KBM-7 (cell line): ENCODE measurements at places on chromosomes 6 and 20.

DNA sequence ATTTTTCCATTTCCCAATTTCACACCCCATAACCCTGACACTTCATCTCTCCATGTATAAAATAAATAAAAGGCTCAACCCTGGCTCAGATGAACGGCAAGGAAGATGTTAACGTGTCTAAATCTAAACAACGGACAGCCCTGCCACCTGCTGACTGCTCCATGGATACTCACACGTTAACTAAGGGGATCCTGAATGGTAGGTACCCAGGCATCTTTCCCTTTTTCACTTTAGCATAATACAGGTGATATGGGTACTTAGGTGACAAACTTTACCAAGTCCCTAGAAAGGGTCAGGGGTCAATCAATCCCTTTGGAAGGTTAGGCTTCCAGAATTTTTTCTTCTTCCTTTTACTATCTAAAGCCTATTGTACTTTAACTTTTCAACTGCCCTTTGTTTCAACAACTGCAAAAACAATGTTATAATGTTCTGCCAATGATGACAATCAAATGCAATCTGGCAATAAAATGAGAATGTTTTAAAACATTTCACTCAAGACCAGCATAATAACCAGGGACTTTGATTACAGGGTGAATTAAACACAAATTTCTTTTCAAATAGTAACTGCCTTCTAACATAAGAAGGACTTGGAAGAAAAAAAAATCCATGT is 52.4 kb upstream of the IPCEF1 start:
- DNase-seq = no peak

DNA sequence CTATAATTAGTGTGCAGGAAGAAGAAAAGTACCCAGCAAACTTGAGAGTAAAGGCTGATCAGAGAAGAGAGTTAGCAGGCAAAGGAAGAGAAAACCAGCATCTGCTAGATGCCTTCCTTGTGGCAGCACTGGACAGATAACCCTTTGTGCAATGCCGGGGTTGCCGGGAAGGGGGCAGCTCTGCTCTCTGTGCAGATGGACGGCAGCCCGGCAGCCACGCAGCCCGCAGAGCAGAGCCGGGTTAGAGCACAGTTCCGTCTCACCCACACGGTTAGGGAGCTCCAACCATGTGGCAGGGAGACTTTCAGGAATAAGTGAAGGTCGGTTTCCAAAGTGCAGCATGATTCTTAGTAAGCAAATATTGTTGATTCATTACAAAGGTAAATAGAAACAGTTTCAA is 80.0 kb upstream of the RPS6KA2 start:
- DNase-seq = peak; percentile 51

- no peak for DNase-seq
Observed at GRCh38 chr6:106324726-106325335, 729 bp downstream of the ATG5 start.

DNA sequence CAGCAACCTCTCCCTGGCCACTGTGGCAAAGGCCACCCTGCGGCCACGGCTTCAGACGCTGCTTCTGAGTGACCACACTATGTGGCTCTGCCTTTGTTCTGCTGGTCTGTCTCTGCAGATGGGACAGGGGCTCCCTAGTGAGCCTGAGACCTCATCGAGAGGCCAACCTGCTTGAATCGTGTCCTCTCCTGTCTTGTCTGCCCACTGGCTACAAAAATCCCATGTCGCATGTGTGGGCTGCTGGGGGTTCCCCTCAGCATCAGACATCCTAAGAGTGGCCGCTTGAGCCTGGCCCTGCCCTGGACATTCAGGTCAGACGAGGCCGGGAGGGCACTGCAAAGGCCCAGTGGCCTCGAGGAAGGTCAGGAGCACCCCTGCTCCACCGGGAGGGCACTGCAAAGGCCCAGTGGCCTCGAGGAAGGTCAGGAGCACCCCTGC is 222.9 kb downstream of the DLL1 start:
- DNase-seq = no peak

GRCh38 chr6:53717566-53717965 is 52.0 kb upstream of the KLHL31 start:
- no peak for DNase-seq

DNA sequence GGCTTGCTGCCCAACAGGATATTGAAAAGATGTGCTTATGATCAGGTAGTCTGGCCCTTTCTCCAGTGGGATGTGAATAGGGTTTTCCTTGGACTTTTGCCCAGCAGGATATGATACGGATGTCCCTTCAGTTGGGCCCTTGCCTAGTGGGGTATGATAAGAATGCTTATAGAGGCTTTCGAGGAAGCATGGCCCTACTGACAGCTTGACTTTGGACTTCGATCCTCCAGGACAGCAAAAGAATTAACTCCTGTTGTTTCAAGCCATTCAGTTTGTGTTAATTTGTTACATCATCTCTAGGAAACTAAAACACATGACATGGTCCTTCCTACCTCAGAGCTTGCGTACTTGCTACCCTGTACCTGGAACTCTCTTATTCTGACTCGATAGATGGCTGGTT is 9.7 kb upstream of the ZNF334 start:
- DNase-seq = no peak

- DNase-seq = no peak
Observed at GRCh38 chr6:45209762-45210161, 118.4 kb upstream of the RUNX2 start.

DNA sequence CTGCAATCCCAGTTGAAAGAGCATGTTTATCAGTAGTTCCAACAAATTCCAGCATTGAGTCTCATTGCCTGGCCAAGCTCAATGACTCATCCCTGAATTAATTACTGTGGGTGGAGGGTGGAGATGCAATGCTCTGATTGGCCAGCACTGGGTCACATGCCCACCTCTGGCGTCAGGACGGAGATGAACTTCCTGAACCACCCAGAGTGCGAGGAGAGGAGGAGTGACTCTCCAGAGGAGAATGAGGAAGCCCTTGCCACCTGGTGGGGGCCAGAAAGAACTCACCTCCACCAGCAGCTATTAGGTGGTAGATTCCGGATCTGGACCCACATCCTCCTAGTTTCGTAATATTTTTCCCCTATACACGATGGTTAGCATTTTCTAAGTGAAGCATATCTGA is 283.9 kb downstream of the TBC1D7 start:
- DNase-seq = peak; percentile 96

GRCh38 chr6:73329201-73329600 is 24.9 kb downstream of the DPPA5 start:
- DNase-seq = no peak
